Forelimb muscle (tissue), 1 donor: ENCODE measurements at places on chromosomes 7 and 10.

DNA sequence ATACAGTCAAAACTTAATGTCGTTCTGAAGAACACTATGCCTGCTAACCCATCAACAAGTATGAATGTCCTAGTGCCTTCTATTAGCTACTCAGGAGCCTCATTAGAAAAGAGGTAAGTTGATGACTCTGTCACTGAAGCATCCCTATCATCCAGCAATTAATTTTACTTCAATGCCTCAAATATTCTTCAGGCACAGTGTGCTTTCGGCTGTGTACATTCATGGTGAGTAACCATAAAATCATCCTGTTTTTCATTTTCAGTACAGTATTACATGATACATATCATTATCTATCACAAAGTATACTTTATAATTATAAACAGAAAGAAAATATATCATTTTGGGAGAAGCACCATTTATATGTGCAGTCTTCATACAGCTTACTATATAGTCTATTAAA is 495.5 kb upstream of the ZWINT start:
- no peak for DNase-seq

GRCh38 chr7:151025924-151026671 is 1.8 kb upstream of the ATG9B start:
- no peak for DNase-seq

- no peak for DNase-seq
Observed at GRCh38 chr10:44577533-44577932, 192.6 kb upstream of the CXCL12 start.

DNA sequence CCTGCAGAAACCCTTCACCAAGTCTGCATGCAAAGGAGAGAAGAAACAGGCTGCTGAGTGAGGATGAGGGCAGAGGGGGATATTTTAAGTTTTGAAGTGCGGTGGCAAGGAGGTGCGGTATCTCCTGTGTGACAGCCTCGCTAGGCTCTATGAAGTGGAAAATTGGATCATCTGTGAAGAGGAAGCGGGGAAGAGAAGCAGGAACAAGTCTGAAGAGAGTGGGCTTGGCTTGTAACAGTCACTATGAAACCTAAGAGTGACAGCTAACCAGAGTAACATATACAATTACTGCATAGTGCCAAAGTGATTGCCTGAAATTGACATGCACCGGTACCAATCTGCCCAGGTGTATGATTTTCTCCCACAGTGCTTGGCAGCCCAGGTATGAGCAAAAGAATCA is 287.5 kb upstream of the KLF14 start:
- no peak for DNase-seq

DNA sequence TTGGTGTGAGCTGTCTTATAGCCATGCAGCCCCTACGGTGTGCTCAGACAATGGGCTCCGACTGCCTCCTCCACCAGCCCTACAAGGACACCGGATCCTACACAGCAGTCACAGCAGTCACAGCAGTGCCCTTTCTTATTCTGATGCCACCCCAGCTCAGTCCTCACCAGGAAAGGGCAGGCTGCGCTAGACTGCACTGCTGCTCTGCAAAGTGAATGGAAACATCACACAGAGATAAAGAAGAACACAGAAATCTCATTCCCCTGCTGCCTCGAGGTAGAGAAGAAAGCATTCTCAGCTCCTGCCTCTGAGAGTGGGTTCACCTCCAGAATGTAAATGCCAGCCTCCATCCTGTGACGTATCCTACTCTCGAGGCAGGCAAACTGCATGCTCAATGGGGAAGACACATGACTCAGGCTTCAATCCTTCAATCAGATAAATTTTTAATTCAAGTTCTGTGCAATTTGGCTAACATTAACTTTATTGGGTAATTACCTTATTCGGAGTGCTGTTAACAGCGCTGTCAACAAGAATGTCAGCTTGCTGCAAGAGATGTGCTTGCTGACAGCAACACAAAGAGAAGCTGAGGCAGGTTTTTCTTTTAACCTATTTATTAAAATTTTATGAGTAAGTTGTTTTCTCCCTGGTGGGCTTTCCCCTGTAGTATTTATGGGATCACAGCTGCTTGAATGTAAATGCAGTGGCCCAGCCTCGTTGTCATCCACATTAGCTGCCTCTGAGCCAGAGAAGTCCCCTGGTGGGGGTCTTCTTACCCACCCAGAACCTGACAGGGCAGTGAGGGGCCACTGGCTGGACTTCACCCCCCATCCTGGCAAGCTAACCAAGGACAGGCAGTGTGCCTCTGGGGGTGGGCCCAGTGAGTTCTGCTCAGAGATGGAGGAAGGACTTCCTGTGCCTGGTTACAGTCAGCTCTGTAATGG is 241.3 kb upstream of the KMT2E start:
- no peak for DNase-seq
